Stimulated activated CD4-positive, alpha-beta T cell treated with anti-CD3 and anti-CD28 coated beads, Interleukin-12 subunit alpha, Interleukin-12 subunit beta, amount 100 ng/mL, for 24 hours (primary cell): ENCODE measurements at places on chromosomes 4 and X.

GRCh38 chrX:11881485-11882170 is 123.6 kb downstream of the MSL3 start:
- DNase-seq, result no peak

DNA sequence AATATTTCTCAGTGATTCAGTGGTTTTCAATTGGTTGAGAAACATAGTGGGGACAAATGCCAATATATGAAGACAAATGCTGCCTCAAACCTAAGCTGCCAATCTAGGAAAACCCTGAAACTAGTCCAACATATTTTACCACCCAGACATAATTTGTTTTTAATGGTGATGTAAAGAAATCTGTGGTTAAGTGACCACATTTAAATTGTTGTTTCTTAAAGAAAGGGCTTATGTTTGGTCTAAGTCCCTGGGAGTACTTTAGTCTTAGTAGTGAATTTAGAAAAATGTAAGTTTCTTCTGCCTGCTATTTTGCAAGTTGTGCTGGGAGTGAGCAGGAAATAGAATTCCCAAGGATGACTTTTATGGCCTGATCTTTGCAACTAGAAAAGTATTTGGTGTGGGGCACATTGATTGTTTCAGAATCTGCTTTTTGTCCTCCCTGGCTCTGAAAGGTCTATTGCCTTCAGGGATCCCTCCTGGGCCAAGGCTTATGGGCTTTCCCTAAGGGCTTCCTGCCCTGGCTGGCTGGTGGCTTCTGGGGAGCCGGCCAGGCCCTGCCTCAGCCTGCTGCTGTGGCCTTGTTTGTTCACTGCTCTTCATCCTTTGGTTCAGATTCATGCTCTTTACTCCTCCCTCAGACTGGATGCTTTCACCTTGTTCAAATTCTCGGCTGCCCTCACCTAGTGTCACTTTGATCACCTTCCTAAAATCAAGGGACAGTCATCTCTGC is 169.8 kb upstream of the JADE1 start:
- DNase-seq, result no peak

DNA sequence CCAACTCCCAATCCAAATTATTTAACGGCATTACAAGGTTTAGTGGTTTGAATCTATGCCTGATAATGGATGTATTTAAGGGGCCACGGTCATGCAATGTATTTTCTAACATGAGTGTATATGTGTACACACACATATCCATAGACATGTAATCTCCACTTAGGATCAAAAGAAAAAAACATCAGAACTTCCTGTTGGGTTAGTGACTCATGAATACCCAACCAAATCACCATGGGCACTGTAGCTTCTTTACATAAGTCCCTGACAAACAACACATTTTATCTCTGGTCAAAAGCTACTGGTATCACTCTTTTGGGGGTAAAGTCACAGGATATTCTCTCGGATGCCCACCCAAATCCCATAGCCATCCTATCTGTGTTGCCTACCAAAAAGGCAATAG is 36.5 kb upstream of the TFDP3 start:
- DNase-seq, result no peak

GRCh38 chr4:94954251-94954650 is 196.5 kb downstream of the BMPR1B start:
- DNase-seq, result no peak

- DNase-seq, result no peak
These were observed 128.7 kb downstream of the CCNB3 start for GRCh38 chrX:50333308-50333707.

GRCh38 chr4:57190601-57191481 is 80.7 kb upstream of the IGFBP7 start:
- no peak for DNase-seq

- no peak for DNase-seq
These were observed 172.8 kb upstream of the FRMPD4 start for GRCh38 chrX:11965436-11965835.

GRCh38 chrX:104659005-104659744 is 93.2 kb downstream of the IL1RAPL2 start:
- no peak for DNase-seq

DNA sequence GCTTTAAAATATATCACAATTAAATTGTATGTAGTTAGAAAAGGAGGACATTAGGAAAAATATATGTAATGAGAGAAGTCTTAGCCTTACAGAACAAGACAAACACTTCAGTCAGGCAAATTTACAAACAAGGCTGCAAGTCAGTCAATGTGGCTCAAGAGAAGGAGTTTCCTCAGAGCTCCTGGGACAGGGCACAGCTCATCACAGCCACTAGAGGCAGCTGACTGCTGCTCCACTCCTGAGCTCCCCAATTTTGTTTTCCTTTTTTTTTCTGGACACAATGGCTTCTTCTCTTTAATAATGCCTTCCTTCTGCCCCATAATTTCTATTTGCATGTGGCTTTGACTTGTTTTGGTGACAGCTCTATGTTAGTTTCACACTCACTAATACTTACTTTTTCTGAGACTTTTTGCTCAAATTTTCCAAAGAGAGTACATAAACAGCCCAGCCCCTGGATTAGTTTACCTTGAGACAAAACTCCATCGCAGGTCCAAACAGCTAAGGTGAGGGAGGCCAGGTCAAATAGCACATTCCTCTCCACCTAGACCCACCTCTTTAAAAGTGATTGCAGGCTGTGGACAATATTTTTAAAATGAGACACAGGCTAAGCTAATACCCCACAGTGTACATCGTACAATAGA is 850.4 kb upstream of the FRG1 start:
- DNase-seq, result no peak
